ENCODE measurements at places on chromosomes 5 and 9.

GRCh38 chr9:69122082-69122548 is 52.0 kb upstream of the TJP2 start:
- peak; percentile 85 for DNase-seq

DNA sequence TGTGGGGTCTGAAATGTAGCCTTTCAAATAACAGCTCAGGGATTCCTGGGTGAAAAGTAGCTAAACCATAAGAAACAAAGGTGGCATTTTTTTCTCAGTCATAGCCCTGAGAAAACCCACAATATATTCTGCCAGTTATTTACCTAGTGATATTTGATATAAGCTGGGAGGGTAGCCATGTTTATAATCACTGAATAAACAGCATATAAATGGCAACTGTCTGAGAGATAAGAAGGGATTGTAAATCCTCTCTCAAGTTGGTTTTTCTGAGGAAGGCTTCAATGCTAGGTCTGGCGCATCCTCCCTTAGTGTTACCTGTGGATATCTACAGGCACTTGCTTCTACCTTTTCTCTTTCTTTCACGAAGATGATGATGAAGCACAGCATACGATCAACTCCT is 1080.5 kb upstream of the DMAC1 start:
- DNase-seq, result no peak

DNA sequence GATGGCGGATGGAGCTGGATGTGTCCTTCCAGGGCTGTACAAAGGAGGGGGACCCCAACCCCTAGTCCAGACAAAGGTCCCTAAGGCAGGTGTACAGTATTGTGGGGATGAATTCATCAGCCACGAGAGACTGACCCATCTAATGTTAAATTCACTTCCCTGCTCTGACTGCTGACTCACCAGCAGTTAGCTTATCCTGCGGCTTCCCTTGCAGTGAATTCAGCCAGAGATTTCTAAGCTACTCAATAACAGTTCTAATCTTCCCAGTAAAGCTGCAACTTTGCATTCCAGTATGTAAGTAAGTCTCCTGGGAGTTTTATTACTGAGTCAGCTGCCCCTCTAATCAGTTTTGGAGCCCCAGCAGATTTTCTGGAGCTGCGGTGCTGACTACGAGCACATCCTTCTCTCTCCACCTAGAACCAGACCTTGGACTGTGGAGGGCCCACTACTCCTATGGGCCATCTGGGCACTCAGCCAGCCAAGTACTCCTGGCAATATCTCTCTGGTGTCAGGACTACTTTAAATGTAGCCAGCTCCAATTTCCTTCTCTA is 16.1 kb downstream of the B4GALT1 start:
- DNase-seq, result peak; percentile 76

DNA sequence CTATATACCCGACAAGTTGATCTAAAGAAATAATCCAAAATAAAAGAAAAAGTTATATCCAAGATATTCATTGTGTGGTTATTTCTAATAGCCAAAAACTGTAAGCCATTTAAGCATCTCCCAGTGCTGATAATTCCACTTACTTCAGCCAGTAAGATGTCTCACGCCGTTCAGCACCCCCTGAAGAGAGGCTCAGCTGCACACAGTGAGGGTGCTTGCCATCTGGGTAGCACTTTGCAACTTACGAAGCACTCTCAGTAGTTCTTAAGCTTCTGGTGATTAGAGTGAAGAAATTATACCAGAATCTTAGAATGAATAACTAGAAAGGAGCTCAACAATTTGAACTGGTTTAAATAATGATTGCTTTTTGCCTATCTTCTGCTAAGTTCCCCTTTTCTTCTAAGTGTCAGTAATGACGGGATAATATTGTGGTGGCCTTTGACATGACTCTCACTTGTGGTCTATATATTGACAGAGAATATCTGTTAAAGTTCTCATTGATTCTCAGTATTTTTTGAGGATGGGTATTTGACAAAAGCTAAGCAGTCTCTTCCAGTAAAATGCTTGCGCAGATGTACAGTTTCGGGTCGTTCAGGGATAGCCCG is 26.2 kb upstream of the LTC4S start:
- DNase-seq, result no peak

DNA sequence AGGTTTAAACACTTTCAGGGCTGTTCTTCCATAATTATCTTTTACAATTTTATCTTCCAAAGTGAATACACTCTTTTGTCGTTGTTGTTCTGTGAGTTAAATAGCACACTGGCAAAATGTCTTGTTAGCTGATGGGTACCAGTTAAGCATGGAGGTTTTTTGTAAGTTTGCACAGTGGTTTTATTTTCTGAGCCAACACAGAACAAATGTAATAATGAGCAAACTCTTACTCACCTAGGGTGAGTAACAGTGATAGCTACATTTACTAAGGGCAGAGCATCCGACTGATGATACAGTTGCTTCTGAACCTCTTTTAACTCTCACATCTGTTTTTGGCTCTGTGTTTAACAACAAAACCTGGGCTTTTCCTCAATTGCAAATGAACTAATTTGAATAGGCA is 103.2 kb downstream of the CTNND2 start:
- no peak for DNase-seq

GRCh38 chr9:4538621-4539020 is 48.4 kb downstream of the SLC1A1 start:
- DNase-seq, result no peak

DNA sequence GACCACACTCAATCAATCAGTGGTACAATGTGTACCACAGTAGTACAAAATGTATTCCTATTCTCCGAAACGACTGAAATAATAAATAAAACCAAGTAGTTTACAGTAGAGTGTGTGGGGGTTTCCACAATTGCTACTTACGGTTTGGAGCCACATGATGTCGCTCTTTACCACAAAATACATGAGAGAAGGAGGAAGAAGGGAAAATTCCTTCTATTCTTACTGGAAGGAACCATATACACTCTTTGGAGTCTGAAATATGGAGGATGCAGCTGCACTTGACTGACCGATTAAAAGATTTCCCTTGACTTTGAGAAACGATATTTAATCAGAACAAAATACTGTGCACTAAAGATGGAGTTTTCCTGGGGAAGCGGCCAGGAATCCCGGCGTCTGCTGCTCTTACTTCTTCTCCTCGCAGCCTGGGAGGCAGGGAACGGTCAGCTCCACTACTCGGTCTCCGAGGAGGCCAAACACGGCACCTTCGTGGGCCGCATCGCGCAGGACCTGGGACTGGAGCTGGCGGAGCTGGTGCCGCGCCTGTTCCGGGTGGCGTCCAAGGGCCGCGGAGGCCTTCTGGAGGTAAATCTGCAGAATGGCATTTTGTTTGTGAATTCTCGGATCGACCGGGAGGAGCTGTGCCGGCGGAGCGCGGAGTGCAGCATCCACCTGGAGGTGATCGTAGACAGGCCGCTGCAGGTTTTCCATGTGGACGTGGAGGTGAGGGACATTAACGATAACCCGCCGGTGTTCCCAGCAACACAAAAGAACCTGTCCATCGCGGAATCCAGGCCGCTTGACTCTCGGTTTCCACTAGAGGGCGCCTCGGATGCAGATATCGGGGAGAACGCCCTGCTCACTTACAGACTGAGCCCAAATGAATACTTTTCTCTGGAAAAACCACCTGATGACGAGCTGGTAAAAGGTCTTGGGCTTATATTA is at the start of gene PCDHA4:
Gene PCDHA4, plus strand, starts transcription at position 235 of the 942 bp plus-strand sequence.
- peak; percentile 17 for DNase-seq

DNA sequence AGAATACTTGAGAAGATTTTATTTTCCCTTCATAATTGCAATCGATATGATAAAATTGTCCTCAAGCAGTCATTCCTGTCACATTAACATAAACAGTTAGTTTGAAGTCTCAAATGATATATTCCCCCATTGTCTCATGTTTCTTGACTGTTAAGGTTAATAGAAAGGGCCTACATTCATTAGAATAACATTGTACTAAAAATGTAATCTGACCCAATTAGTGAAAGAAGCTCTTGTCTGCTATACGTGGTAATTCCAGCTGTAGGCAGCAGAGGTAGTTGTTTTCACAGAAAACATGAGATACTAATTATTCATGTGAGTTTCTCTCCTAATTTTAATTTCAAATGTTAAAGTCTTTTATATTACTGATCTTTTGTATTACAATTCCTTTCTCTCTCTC is 25.9 kb upstream of the AP3B1 start:
- peak; percentile 13 for DNase-seq

DNA sequence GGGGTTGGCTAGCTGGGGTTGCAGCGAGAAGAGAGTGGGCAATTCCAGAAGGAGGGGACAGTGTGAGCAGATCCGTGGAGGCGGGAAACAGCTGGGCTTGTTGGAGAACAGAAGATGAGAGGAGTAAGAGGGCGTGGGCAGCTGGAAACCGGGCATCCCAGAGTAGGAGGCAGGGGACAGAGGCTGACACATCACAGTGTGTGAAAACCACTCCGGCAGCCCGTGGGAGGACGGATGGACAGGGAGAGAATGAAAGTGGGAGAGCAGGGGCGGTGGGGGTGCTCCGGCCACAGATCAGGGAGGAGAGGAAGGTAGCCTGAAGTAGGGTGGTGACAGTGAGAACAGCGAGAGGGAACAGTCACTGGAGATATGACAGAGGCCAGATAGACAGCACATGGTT is 8.3 kb upstream of the PSMB7 start:
- no peak for DNase-seq

DNA sequence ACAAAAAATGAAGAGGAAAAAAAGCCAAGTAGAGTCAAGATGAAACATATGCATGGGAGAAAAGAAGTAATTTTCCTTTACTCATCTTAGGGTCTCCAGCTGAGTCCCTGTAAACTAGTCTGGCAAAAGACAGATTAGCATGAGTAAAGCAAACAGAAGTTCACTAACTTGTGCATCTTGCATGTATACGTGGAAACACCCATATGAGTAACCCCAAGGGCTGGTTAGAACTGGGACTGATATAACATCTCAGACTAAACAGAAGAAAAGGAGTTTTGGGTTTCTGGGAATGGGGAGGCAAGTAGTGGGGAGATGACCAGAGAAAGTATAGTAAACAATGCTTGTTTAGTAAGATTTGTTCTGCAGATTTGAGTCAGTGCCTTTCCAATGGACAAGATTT is 20.1 kb upstream of the GLDC start:
- no peak for DNase-seq

DNA sequence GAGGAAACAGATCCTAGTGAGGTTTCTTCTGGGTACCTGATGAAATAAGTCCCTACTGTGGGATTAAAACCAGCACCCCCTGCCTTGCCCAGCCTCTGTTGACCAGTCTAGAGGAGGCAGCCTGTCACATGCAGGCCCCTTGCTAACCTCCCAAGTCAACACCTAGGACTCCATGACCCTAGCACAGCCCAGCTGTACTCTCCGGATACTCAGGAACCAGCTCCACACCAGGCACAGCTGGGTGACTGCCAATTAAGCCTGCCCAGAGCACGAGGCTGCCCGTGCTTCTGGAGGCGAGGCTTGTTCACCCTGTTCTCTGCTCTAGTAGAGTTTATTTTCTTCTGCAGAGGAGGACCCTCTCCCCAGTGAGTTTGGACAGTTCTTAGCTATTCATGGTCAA is 92.5 kb downstream of the SNX24 start:
- no peak for DNase-seq

DNA sequence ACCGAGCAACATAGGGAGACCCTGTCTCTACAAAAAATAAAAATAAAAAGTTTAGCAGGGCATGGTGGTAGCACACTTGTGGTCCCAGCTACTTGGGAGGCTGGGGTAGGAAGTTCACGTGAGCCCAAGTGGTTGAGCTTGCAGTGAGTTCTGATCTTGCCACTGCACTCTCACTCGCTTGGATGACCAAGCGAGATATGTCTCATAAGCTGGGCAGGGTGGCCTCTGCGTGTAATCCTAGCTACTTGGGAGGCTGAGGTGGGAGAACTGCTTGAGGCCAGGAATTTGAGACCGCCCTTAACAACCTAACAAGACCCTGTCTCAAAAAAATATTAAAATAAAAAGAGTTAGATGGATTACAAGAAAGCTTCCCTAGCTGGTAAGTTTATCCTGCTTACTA is 32.5 kb downstream of the RASA1 start:
- peak; percentile 23 for DNase-seq

DNA sequence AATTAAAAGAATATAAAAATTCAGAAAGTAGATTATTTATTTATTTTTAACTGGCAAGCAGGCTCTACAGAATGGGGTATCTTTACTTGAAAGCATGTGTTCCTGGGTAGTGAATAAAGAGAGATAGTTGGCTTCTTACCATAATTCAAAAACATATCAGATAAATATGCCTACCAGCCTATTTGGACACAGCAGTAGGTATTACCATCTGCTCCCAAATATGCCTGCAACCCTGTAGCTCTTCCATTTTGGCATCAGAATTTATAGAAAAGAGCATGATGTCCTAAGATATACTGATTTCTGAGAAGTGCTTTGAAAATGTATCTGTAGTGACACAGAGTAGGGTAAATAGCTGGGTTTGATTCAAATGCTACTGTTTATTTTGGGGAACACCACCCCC is 1300.5 kb upstream of the DMAC1 start:
- no peak for DNase-seq

- no peak for DNase-seq
These were observed 548.8 kb upstream of the CDH18 start for GRCh38 chr5:20536813-20537212.

DNA sequence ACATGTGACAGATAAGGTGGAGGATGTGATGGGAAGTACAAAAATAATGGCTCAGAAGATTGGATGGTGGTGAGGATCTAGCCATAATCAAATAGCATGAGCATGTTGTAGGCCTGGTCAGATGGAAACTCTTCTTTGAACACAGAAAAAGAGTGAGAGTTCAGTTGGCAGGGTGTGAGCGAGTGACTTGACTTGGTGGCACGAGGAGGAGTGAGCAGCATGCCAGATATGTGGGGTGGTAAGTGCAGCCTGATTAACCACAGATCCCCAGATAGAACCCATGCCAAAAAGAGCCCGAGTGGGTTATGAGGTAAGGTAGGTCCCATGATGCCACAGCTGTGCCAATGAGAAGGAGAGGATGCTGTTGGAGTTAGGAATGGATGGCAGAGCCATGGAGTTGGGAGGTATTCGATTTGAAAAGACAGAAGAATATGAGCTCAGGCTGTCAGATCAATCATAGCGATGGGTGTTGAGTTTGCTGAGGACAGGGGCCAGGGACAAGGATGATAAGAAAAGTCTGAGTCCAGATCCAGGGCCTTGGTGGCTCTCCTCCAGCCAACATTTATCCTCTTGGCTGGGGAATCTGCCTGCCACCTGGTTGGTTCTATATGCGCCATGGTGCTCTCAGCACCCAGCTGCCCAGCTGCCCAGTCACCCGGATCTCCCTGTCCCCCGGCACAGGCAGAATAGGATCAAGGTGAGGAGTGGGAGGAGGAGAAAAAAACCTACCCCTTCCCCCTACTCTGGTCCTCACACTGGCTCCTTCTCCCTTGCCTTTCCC is 16.5 kb downstream of the GARNL3 start:
- DNase-seq, result no peak

DNA sequence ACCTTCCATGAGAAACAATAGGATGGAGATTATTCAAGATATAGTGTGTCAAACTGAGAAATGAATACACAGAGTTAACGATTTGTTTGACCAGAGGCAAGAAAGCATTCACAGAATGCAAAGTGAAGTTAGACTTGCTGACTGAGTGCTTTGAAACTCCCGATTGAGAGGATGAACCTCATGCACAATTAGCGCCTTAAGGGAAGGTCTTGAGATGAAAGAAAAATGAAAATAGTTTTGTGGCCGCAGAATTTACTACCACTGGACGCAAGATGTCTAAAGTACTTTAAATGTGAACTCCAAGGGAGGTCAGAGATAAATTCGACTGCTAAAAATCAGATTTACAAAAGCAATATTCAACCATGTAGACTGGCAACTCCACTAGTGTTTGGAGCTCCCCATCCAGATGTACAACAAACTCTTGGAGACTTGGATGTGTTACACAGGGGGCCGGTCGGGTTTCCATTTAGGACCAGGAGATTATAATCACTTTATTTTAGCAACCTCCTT is 707 bp upstream of the RIMOC1 start:
- DNase-seq, result no peak

- DNase-seq, result peak; percentile 96
These were observed 370.0 kb upstream of the POU5F2 start for GRCh38 chr5:94111209-94112004.

GRCh38 chr5:134525683-134526482 is 413 bp downstream of the JADE2 start:
- DNase-seq, result peak; percentile 82

Data from erythroblast (primary cell).